ENCODE measurements at places on chromosomes 6 and 20.

- no peak for DNase-seq
These were observed 102.2 kb downstream of the DCDC2 start for GRCh38 chr6:24255676-24256075.

DNA sequence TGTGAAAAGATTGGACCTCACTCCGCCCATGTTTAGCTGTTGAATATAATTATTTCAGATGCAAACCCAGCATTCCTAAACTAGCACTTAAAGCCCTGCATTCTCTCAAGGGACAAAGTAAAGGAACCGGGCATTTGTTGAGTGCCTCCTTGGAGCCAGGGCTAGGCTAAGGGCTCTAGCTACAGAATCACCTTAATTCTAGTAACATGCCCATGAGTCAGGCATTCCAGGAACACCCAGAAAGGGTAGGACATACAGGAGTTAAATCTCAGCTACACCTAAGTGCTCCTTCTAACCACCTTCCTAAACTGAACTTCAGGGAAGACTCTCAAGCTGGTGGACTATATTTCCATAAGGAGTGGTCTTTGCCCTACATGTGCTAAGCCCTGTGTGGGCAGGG, 89.4 kb downstream of the SLC24A3 start:
- DNase-seq = no peak

- no peak for DNase-seq
These were observed 16.2 kb upstream of the TREM1 start for GRCh38 chr6:41302638-41303037.

DNA sequence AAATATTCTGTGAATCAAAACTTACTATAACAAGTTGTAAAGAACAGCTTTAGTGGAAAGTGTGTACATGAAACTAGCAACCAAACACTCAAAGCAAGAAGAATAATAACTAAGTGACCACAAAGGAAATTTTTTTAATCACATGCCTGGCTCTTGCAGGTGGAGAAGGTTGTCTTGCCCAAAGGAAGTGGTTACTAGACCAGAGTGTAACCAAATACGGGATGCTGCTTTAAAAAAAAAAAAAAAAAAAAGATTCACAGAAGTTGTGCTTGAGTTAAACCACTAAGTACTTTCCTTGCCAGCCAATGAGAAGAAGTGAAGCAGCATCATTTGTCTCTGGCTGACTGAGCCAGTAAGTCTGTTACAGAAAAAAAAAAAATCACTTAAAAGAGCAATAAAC, 19.1 kb upstream of the HLA-DQB1 start:
- DNase-seq = peak; percentile 79

DNA sequence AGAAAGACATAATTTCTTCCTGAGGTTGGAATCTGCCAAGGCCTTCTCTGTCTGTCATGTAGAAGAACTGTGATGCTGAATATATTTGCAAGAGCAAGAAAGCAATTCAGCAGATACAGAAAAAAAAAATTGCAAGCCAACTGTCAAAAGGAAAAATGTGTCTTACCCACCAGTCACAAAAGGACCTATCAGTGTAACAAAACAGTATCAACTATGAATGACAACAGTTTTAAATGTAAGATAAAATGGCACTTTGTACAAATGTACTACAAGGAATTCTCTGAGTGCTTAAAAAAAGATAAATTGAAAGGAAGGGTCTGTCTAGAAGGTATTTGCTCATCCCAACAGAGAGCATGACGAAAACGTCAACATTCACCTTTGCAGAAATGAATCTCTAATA, 185.3 kb upstream of the TFAP2D start:
- DNase-seq = no peak

DNA sequence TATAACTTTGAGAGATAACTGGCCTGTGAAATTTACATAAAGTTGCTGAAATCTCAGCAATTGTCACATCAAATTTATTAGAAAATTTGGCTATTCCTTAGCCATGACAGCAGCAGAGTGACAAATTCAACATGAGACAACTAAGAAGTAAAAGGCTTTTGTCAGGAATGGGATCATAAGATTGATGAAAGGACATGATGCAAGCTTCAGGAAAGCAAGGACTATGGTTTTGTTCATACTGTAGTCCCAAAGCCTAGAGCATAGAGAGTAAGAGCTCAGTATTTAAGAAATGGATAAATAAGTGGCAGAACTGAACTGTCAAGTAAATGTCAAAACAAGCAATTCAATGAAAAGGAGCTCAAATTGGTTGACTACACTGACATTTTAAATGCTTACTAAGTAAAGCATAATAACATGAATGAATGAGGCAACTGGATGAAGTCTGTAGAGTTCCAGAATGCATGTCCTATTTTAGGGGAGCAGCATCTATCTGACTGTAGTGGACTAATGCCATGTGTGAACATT, 12.6 kb downstream of the PGM3 start:
- no peak for DNase-seq

DNA sequence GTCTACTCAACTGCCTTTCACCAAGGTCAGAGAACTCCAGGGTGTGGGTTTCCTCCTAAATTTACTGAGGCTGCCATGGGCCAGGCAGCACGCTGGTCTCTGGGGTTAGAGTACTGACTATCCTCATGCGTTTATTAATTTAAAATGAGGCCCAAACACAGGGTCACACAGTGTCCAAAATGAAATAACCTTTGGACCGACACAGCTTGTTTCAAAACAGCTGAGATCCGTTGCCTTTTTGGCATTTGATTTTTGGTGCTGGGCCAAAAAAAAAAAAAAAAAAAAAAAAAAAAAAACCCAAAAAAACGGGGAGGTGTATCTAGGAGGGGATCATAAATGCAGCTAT, 14.6 kb upstream of the TOX2 start:
- DNase-seq = no peak

GRCh38 chr6:4359108-4359730, 223.8 kb upstream of the ECI2 start:
- DNase-seq = no peak

DNA sequence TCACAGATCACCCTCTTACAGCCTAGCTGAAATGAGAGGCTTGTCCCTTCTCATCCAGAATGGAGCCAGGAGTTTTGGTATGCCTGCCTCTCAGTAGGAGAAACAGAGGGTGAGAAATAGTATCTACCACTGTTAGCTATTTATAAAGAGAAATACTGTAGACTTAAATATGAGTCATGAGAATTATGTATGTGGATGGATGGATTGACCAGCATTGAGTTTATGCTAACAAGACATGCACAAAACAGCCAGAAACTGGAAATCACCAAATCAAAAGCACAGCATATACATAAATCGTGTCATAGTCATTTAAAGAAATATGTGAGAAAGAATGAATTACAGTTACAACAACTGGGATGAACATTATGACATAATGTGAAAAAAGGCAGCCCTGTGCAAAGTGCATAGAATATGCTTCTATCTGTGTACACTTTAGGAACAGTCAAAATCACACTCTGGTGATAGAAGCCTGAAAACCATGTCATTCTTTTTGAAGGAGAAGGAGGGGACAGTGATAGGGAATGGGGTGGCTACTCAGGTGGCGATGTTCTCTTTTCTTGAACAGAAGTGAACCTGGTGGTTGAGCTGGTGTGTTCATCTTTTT, 79.8 kb upstream of the KIF25 start:
- no peak for DNase-seq

DNA sequence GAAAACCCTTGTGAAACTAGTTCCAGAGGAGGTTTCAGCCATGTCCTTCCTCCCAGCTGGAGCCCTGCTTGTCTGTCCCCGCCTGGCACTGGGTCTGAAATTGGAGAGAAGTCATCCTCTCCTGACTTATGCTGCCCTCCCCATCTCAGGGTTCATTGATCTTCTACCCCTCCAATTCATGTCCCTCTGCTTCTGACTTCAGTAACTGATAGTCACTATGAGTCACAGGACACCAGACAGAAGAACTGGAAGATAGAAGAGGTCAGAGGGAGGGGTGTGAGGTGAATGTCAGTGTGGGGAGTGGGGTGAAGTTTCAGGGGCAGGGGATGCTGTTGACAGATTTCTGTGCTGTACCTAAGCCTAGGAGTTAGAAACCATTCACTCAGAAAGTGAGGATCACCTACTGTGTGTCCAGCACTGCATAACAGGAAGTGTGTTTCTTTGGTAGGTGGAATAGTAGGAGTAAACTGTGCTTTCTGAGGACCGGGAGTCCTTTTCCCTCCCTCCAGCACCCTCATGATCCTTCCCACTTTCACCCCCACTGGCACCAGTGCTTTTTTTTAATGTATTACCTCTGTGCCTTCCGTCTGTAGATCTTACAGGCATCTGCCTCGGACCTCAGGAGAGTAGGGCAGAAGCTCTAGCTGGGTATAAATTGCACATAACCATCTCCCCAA, 627 bp upstream of the RPP21 start:
- DNase-seq = no peak

DNA sequence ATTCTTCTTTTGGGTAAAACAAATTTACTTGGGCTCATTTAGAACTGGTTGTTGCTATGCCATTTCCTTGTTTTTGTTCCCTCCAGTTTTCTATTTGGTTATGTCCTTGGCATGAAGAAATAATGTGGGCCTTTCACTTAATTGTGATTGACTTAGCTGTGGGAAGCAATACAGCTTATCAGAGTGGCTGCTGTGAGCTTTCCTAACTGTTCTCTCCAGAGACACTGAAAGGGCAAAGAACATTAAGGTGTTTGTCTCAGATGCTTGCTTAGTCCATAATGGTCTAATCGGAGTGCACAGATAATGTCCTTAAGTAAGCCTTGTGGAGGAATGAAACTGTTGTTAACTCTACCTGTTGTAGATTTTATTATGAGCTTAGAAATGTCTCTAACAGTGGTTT, 56.6 kb downstream of the SH3BGRL2 start:
- no peak for DNase-seq

DNA sequence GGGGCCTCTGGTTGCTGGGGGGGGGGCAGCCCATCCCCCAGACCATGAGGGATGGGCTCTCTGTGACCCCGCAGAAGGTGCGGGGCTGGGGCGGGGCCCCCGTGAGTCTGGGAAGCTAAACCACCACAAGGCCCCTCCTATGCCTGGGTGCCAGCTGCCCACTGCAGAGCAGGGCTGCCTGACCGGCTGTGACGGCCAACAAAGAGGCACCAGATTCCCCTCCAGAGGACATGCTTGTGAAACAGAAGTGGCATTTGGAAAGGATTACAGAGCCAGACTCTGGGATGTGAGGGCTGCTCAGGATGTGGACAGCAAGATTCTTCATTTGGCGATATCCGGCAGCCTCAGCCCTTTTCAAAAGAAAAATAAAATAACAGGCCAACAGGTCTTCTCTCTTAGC, 16.5 kb upstream of the NTSR1 start:
- DNase-seq = no peak

- DNase-seq = no peak
These were observed 167.9 kb downstream of the HAO1 start for GRCh38 chr20:7772371-7772770.

GRCh38 chr20:35279040-35279439, 1.1 kb upstream of the MMP24OS start:
- DNase-seq = no peak

DNA sequence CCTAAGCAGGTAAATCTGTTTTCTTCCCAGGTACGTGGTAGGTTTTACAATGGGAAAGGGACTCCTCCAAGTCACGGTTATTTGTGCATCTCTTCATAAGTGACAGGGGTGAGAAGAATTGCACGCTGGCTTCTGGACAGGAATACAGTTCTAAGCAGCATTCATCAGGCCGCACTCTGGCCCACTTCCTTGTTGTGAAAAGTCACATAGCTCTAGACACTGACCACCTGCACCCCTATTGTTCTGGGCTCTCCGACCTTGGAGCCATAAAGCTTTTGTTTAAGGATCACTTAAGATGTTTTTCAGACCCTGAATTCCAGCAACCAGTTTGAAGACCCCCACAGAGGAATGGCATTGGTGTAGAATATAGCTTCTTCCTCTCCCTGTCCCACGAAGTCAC, 31.4 kb downstream of the RAMACL start:
- no peak for DNase-seq

DNA sequence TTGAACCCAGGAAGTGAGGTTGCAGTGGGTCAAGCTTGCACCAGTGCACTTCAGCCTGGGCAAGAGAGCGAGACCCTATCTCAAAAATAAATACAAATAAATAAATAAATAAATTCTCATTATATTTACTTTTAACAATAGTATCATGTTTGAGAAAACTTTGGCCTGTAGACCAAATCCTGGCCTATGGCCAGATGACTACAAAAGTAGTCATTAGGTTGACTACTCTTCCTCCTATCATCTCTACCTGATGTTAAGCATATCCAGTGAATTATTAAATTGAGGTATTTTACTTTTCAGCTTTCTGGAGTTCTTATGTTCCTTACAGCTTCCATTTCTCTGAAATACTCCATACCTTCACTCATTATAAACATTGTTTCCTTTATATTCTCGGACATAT, 280.6 kb downstream of the LAMA2 start:
- no peak for DNase-seq

DNA sequence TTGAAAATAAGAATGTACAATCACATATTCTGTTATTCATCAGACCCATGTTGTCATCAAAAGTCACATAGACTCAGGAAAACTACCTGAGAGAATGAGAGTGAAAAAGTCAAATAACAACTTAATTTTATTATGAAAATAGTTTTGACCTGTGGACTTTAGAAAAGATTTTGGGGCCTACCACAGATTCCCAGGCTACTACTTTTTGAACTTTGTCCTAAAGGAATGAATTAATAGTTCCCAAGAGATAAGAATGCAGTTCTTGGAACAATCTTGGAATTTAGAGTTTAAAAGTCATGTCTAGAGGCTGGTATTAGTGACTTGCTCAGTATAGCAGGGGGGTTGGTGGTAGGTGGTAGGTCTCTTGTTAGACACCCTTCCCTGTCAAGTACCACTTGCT, 3.3 kb downstream of the TAF8 start:
- no peak for DNase-seq

GRCh38 chr6:30689022-30689865, 1.5 kb downstream of the NRM start:
- DNase-seq = no peak

DNA sequence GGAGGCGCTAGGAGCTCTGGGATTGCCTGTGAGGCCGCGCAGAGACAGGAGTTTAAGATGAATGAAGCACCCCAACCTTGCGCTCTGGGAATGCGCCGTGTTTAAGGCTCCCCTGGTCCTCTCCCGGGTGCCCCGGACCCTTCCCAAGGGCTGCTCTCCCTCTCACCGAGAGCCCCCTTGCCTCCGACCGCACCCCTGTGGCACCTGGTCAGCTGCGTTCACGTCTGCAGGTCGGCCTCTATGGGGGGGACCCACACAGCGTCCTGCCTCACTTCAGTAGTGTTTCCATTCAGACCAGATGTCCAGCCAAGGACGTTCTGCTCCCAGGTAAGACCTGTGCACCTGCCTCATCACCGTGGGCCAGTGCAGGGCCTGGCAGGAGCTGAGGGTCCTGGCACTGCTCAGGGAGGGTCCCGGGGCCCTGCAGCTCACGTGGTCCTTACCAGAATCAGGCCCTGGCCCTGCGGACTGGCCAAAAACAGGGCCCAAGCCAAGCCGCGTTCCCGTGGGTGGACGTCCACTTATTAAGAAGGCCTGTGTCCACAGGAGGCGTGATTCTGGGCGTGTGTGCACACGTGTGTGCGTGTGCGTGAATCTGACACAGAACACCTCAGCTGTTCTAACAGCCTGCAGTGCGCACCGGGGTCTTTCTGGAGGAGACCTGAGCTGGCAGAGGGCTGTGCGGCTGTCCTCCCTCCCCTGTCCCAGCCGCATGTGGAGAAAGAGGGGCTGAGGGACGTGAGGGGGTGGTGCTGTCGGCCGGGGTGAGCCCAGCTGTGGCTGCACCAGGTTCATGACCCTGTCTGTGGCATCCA, 79.9 kb upstream of the BHLHE23 start:
- DNase-seq = no peak

Data from CD4-positive, alpha-beta T cell treated with Interleukin-15 for 4 hours (primary cell).